ENCODE measurements at places on chromosomes 16 and 17.
A peak's percentile ranks its signal among the peaks of the same experiment; 100 is the strongest.

- no peak for DNase-seq
These were observed 47.4 kb upstream of the CACNG3 start for GRCh38 chr16:24208710-24209109.

DNA sequence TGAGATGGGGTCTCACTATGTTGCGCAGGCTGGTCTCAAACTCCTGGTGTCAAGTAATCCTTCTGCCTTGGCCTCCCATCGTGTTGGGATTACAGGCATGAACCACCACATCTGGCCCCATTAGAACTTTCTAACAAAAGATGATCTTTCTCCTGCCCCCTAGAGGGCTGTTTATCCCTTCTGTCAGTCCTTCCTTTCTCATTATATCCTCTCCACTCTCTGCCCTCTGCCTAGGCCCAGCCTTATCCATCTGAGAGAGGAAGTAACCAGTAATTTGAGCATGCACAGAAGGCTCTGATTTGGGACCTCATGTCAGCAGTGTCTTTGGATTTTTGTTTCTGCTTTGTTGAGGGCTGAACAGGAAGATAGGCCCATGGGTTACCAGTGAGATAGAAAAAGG lies 4.4 kb upstream of the DHX40 start:
- peak; percentile 27 for DNase-seq

DNA sequence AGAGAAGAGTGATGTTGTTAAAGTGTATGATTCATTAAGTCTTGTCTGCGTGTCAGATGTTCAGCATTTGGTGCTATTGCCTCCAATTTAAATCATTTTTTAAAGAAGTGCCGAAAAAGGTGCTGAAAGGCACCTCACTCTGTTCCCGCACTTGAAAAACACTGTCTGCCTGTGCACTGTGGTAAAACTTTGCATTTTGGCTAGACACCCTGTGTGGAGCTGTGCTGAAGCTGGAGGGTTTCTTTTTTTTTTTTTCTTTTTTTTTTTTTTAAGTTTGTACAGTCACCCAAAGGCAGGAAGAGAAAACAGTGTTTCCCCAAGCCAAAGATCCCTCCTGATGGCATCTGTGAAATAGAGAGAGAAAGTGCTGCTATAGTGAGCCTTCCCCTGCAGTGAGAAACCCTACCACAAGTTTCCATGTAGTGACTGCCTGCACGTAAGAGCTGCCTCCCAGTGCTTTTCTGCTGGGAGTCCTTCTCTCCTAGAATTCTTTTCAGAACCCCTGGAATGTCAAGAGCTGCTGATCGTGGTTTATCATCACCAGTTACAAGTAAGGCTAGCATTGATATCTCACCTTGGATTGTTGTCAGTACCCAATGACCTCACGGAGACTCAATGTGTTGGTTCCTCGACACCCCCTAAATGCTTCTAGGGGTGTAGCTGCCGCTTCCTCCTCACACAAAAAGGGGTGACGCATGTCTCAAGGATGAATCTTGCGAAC lies 116.0 kb upstream of the SOX9 start:
- no peak for DNase-seq

DNA sequence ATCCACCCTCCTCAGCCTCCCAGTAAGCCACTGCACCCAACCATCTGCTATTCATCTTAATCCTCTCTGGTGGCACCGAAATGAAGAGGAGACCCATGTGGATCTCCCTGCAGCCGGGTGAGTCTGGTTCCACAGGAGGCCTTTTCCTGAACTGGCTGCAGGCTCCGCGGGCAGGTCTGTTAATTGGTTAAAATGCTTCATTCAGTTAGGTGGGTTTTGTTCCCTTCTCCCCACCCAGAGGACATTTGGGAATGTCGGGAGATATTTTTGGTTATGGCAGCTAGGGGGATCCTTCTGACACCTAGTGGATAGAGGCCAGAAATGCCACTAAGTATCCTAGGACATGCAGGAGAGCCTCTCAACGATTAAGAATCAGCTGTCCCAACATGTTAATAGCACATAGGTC lies 16.7 kb downstream of the C16orf54 start:
- DNase-seq: peak; percentile 62

GRCh38 chr16:66422366-66422765 lies 4.7 kb upstream of the BEAN1 start:
- no peak for DNase-seq

DNA sequence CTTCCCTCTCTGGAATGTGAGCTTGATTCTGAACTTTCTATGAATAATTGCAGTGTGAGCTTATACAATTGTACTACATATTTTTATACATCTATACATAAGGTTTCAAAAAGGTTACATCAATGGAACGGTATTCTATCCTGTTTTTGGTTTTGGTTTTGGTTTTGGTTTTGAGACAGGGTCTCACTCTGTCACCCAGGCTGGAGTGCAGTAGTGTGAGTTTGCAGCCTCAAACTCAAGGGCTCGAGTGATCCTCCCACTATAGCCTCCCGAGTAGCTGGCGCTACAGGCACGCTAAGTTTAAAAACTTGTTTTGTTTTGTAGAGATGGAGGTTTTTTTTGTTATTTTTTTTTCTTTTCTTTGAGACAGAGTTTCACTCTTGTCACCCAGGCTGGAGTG lies 1.1 kb downstream of the CTRB1 start:
- no peak for DNase-seq

DNA sequence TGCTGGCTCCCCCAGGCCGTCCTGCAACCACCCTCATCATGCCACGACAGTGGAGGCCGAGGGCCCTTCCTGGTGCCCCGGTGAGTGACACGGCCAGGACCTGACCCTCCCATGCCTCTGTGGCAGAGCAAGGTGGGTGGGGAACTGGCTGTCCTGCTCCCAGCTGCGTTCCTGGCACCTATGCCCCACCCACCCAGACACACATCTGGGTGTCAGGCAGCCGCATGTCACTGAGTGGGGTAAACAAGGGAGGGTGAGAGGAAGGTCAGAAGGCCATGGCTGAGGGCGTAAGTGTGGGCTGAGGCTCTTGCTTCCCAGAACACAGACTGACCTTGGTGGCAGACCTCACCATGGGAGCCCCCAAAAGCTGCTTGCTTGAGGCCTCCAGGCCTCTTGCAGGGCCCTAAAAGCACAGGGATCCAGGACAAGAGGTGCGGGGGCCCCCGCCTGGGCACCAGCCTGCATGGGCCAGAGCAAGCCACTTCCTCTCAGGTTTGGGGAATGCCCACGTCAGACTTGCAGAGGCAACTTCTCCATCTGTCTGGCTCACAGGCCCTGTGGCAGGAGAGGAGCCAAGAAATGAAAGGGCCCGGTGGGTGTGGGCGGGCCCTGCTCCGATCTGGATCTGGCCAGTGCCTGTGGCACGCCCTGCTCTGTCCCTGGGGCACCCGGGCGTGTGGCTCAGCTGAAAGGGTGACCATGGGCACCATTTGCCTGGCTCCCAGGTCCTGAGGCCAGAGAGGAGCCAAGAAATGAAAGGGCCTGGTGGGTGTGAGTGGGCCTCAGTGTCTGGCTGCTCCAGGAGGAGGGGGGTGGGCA lies 3.9 kb upstream of the CCDC57 start:
- peak; percentile 68 for DNase-seq

GRCh38 chr16:8740775-8741355 lies 56.6 kb downstream of the TMEM186 start:
- DNase-seq: no peak

GRCh38 chr17:3796110-3796821 lies 4.7 kb downstream of the ITGAE start:
- no peak for DNase-seq

DNA sequence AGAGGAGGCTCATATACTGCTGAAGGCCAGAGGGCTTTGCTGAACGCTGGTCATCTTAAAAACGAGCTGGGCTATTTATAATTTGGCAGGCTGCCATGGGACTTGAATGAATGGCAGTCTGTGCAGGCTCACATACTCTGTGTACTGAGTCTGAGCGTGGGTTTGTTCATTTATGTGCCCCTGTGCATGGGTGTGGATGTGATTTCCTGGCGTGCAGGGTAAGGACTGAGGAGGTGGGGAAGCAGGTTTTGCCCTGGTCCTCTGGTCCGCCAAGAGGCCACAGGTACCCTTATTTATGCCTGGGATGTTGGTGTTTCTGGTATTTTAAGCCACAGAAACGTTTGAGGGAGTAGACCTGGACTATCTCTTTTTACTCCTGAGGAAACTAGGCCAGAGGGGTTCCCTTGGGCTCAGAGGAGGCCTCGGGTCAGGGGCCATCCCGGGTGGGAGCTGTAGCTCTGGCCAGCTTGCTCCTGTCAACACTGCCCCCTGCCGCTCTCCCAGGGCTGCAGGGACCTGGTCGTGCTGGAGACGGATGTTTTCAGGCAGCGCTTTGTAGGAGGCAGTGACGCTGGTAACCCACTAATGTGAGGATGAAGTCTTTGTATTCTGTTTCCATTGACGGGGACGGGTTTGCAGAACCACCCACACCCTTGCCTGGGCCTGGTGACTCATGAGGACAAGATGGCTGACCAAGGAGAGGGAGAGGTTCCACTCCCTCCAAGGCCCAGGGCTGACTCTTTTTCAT lies 184.4 kb downstream of the MSI2 start:
- peak; percentile 75 for DNase-seq

DNA sequence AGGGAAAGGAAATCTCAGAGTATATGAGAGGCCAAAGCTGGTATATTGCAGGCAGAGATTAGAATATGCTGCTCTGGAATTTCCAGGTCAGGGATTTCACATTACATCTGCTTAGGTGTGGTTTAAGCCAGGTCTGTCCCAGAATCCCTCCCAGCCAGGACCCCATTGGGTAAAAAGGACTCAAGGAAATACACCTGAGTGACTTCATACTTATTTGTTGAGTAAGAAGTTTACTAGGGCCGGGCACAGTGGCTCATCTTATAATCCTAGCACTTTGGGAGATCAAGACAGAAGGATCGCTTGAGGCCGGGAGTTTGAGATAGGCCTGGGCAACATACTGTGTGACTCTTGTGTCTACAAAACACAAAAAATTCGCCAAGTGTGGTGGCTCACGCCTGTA lies 7.2 kb downstream of the PIPOX start:
- DNase-seq: no peak

DNA sequence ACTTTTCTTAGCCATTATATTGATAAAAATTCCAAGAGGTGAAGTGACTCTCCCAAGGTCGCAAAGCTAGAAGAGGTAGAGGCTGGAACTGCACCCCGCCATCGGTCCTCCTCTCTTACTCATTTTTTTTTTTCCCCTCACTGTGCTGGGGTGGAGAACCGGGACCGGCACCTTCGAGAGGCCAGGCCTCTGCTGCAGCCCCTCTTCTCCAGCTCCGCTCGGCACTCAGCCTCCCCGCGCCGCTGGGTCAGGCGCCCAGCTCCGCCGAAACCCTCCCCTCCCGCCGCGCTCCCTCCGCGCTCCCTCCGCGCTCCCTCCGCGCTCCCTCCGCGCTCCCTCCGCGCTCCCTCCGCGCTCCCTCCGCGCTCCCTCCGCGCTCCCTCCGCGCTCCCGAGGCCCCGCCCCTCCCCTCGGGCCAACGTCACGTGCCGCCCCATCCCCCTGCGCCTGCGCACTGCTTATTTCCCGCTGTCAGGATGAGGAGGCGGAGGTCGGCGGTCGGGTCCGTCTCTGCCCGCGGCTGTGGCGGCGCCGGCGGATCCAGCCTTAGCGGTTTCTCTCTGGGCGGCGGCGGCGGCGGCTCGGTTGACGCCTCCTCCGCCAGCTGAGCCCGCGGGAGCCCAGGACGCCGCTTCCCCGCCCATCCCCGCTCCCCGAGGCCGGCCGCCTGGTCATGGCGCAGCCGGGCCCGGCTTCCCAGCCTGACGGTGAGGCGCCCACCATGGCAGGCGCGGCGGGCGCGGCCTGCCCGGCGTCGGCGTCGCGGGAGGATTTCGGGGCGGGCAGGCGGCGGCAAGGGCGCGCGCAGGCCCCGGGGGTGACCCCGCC lies at the start of gene RABEP1:
TSS of gene RABEP1 (plus strand) at position 471 of the 828 bp plus-strand sequence. CDS start at position 674, 203 bp downstream.
- DNase-seq: peak; percentile 90

GRCh38 chr17:49459401-49459984 lies 35.6 kb upstream of the NGFR start:
- no peak for DNase-seq

- DNase-seq: peak; percentile 37
These were observed 5.8 kb upstream of the ZNF23 start for GRCh38 chr16:71467810-71468209.

DNA sequence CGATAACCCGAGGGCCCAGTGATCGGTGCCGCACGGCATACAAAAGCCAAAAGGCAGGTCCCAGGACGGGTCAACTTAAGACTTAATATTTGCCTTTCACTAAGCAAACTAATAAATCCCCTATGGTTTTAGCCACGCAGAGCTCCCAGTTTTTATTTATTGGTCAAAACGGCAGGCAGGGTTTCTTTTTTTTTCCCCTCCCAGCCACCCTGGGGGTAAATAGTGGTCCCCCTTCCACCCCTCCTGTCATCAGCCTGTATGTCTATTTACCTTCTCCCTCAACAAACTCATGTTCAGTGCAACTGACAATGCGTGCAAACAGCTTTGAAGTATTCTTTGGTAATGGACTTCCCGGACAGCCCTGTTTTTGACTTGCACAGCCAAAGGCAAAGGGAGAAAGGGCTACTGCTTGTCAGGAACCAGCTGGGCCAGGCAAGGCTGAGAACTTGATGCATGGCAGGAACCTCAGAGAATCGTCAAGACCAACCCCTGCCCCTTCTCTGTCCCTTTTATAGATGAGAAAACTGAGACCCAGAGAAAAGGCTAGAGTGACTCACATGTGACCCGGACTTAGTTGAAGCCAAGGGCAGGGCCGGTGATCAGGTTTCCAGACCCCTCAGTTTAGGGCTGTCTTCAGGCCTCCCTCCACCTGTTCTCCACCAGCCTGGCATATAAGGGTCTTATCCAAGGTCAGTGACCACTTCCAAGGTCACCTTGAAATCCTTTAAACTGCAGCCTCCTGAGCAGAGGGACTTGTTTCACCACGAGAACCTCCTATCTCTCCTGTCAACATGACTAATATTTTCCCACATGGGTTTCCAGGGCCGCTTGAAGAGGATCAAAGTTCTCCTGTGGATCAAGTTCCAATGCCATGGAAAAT lies 279.0 kb downstream of the SOX9 start:
- DNase-seq: no peak

DNA sequence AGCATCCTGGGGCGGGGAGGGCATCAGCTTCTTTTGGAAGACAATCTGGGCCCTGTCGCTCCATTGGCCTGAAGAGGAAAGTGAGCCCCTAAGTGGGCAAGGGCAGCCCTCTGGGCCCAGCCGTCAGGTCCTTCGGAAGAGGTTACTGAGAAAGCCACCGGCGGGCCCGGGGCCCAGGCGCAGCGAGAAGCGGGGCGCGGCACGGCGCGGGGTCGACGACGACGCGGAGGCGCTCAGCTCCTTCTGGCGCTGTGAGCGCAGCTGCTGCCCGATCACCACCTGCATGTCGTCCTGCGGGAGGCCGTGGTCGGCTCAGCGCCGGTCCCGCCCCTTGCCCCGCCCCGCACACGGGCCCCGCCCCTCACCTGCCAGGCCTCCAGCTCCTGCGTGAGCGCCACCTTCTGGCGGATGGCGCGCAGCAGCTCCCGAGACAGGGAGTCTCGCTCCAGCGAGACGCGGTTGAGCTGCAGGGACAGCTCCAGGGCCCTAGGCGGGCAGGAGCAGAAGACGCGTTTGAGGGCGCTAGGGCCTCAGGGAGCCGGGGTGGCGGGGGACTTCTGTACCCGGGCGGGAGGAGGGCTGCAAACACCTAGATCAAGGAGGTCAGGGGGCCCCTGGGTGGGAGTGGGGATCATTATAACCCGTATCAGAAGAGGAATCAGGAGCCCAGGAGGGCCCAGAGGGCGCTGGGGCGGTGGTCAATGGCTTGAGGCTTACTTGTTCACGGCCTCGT lies 4.3 kb downstream of the THOC6 start:
- no peak for DNase-seq

Measured in hepatic stellate cell (primary cell).